SK-N-SH (cell line): ENCODE measurements at places on chromosomes 1 and 21. TPM values are rescaled to one million over a fixed set of nuclear protein-coding genes. Genes with fewer than 3 reads are reported as not detected.

Gene S100A3
- polyA plus RNA-seq: 11.8 and 13.1 TPM in 2 replicates

Gene ZSWIM5
- 0.07 and 0.21 TPM in 2 replicates for polyA plus RNA-seq

Gene SYPL2
- polyA plus RNA-seq: 0.03 and 0.05 TPM in 2 replicates

Gene KPRP
- polyA plus RNA-seq: not detected in 2 replicates

Gene DARS2
- polyA plus RNA-seq: 17.1 and 22.1 TPM in 2 replicates
